ENCODE measurements at places on chromosomes 5 and 9.

- DNase-seq: no peak
These were observed 123.1 kb downstream of the PDE8B start for GRCh38 chr5:77333451-77334123.

DNA sequence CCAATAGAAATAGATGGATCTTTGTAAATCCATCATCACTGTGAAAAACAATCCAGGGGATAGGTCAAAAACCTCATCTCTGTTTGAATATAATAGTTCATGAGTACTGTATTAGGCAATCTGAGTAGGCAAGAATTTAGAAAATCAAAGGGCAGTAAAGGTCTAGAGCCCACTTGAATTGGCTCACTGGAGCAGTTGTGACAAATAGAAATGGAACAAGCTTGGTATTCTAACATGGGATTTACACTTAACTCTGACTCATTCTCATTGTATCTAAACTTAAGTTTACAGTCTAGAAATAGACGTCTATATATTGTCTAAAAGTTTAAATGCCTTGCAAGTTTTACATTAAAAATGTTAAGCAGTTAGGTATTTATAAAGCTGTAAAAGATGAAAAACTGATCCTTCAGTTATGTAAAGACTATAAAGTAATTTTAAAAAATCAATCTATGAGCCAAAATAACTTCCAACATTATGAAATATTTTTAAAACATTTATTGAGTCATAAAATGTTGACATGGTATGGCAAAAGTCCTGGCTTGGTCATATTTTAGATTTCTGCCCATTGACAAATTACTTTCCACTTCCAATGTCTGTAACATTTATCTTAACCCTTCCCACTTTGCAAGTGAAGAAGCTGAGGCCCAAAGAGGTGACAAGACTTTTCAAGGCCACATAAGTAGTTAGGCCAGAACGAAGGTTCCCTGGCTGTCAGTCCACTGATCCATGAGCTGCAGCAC lies 203.7 kb upstream of the NREP start:
- no peak for DNase-seq

- DNase-seq: no peak
These were observed 56.9 kb downstream of the SNX24 start for GRCh38 chr5:122902263-122902662.

- DNase-seq: no peak
These were observed 1.2 kb downstream of the CORO2A start for GRCh38 chr9:98191181-98191608.

DNA sequence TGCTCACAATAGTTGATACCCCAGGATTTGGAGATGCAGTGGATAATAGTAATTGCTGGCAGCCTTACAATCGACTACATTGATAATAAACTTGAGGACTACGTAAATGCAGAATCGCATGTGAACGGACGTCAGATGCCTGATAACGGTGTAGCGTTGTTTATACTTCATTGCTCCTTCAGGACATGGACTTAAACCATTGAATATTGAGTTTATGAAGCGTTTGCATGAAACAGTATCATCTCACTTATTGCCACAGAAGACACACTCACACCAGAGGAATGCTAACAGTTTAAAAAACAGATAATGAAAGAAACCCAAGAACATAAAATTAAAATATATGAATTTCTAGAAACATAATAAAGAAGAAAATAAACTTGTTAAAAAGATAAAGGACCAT lies 101.6 kb downstream of the GABBR2 start:
- DNase-seq: no peak

GRCh38 chr9:20570756-20571155 lies 51.5 kb downstream of the MLLT3 start:
- no peak for DNase-seq

GRCh38 chr5:176792655-176793342 lies 17.6 kb upstream of the UNC5A start:
- no peak for DNase-seq

DNA sequence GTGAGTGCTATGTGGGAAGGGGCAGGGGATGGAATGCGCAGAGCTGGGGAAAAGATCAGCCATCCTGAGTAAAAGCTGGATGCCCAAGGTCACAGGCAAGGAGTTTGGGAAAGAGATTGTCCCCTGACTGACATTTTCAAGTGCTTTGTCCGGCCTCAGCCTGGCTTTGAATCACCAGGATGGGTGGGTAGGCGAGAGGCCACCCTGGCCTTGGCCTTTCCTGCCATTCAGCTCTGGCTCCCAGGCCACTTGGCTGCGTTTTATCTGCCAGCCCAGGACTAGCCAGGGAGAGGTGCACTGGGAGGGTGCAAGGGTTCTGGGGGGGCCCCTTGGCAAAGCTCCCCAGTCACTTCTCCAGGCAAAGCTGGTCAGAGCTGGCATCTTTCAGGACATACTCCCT lies 37.4 kb upstream of the SYNPO start:
- DNase-seq: no peak

GRCh38 chr9:76292246-76292645 lies 102.0 kb downstream of the RFK start:
- no peak for DNase-seq

GRCh38 chr5:82813861-82814260 lies 263.3 kb downstream of the TMEM167A start:
- no peak for DNase-seq

GRCh38 chr9:88233091-88233490 lies 94.8 kb upstream of the SPATA31C2 start:
- no peak for DNase-seq

DNA sequence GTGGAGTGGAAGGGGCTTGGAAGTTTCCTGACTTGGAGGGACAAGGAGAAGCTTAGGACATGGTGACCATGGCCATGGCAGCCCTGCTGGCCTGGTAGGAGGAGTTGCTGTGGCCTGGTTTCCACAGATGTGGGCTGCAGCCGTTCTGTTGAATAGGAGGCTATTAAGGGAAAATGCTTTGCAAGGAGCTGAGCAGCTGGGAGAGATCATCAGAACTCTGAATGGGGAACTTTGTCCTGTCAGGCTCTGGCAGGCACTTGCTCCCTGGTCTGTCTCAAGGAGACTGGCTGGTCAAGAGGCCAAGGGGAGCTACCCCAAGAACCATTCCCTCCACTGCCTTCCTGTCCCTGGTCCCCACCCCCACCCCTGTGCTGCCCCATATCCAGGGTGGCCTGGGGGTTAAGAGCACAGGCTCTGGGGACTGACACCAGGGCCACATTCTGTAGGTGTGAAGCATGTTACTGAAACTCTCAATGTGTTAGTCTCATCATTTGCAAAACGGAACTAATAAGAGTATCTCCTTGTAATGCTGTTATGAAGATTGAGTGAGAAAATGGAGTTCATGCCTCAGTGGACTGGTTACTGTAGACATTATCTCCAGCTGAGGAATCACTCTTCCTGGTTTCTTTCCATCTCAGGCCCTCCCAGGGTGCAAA lies 84.0 kb upstream of the ARAP3 start:
- no peak for DNase-seq
